ENCODE measurements at places on chromosomes 5 and 9.
A peak's percentile ranks its signal among the peaks of the same experiment; 100 is the strongest.

DNA sequence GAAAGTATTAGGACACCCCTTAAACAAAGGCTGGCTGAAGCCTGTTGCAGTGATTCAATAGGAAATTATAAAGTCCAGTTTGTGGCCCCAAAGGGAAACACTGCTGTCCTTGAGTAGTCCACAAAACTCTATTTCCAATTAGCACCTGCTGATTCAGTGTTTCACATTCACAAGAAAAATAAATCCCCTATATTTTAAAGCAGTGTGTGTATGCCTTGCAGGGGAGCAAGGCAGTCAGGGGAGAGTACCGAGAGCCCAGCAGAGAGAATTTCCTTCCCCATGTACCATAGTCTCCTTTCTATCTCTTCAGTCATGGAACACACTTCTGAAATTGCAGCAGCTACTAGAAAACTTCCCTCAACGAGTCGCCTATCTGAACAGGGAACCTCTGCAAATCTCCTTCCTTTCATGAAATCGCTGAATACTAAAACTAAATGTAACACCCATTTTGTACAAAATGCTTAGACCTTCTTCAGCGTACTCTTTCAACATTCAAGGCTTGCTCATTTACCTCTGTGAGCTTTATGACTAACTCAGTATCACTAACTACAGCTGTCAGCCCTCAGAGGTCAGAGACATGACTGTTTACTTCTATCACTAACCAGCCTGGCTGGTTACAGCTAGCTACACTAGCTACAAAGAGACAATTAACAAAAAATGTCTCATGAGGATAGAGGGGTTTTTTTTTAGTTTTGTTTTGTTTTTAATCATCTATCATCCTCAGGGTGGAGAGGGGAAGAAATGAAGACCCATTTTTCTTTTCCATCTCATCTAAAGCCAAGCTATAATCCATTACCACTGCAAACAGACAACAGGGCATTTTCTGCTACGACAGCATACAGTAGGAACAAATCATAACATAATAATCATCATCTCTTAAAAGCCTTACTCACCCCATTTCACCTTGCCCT is 188.7 kb downstream of the EBF1 start:
- peak; percentile 51 for DNase-seq

DNA sequence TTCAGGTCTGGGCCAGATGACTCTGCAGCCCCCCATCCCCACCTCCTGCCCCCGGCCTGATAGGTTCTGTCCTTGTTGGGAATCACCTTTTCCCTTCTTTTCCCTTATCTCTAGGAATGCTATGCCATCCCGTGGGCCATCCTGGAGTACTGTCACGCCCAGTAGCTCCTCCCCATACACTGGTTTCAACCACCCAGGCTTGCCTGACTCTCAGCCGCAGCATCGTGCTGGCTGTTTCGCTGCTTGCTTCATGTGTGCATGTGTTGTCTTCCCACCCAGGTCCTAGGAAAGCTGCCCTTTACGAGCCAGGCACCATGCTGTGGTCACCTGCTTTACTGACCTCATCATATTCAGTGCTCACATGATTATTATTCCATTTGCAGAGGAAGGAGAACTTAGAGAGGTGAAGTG is 71.8 kb downstream of the ANGPTL2 start:
- DNase-seq: no peak

GRCh38 chr5:148855249-148856008 is 29.0 kb downstream of the ADRB2 start:
- DNase-seq: no peak

- DNase-seq: no peak
These were observed 349.0 kb downstream of the BRINP1 start for GRCh38 chr9:119020284-119020683.

DNA sequence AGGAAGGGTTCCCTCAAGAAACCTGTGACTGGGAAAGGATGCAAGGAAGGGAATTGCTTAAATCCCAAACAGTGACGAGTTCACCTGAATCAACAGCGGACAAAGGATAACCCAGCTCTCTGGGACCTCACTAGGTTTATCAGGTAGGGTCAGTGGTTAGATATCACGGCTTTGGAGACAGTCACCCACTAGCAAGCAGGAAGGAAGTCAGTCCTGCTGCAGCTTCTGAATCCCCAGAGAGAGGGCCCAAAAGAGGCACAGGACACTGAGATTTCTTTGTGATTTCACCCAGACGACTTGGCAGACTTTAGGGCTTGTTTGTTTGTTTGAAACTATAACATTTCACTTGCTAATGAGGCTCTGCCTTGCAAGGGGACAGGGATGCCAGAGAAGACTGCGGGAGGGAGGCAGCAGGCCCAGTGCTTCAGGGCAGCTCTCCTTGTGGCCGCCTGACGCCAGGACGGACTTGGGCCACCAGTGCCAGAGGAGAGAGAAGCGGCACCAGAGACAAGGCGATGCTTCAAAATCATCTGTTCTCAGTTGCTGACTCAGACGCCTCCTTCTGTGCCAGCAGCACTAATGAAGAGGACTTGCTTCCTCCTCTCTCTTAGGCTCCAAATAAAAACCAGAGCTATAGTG is 275.6 kb upstream of the SLC30A5 start:
- no peak for DNase-seq

DNA sequence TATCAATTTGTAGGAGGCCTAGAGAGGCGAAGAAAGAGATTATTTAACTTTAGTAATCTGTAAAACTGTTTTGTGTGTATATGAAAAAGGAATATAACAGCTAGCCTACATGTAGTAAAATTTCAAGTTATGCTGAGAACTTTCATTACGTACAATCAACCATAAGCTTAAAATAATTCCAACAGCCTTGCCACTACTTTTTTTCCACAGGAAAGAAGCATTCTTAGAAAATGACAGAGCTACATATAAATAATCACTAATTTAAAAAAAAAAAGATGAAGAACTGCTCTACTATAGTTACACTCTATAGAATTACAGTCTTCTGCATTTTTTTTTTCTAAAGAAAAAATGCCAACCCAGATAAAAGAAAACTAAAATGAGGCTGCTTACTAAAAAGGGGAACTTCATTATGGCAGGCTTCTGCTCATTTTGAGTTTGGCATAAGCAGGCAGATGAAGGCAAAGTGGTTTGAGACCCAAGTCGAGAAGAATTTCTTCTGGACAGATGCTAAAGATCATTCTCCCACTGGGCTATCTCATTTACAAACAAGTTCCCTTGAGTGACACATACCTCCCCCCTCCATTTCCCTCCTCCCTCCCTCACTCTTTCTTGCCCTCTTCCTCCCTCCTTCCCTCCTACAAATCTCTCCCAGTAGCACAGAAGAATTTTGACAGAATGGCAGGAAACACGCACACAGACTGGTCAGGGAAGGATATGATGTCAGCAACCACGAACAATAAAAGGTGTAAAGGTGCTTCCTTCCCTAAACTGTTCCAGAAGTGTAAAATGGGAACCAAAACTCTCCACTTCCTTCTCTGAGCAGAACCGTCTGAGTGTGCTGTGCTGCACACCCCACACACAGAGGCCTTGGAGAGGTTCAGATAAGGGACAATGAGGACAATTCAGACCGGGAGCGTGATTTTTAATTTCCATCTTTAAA is 56.1 kb downstream of the MEF2C start:
- DNase-seq: no peak

Data from DMS53 (cell line).